ENCODE measurements at places on chromosomes 6 and 20.

DNA sequence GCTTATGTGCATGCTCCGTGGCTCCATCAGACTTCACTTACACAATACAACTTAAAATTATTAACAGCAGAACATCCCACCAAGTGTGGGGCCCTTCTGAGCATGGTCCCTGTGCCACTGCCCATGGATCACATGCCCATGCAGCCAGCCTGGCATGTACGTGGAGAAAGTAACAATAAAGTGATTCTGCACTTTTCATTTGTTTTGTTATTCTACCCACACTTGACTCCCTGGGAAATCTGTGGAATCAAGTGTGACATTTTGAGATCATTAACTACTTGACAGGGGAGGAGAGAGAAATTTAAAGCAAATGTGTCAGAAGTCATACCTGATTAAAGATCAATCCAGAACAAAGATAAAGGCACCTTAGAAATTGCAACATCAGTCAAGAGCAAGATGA, 112.0 kb downstream of the ISM1 start:
- no peak for DNase-seq

DNA sequence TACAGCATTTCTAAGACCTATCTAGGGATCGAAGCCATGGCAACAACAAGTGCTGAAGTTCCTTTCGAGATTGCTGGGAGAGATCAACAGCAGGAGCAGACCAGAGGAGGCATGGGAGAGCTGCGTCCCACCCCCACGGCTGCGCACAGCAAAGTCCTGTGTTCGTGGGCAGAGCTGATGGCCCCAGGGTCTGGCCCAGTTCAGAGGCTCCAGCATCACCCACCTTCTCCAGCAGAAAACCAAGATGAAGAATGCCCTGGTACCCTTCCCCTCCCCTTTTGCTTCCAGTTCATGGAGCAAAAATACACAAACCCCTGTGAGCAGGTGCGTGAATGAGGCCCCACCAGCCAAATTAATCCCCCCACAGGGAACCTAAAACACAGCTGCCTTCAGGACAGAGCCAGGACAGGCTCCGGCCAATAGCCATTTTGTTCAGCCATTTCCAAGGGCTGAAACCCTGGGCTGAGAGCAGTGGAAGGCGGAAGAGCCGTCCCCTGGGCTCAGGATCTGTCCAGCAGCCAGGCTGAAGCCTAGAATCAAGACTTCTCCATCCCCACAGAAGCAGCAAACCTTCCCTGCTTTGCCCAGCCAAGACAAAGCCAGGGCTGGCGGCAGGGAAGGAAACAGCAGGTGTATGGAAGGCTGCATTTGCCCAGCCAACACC, 102.8 kb downstream of the PREX1 start:
- no peak for DNase-seq

GRCh38 chr6:44094403-44095242, 32.6 kb downstream of the MRPL14 start:
- DNase-seq: no peak

DNA sequence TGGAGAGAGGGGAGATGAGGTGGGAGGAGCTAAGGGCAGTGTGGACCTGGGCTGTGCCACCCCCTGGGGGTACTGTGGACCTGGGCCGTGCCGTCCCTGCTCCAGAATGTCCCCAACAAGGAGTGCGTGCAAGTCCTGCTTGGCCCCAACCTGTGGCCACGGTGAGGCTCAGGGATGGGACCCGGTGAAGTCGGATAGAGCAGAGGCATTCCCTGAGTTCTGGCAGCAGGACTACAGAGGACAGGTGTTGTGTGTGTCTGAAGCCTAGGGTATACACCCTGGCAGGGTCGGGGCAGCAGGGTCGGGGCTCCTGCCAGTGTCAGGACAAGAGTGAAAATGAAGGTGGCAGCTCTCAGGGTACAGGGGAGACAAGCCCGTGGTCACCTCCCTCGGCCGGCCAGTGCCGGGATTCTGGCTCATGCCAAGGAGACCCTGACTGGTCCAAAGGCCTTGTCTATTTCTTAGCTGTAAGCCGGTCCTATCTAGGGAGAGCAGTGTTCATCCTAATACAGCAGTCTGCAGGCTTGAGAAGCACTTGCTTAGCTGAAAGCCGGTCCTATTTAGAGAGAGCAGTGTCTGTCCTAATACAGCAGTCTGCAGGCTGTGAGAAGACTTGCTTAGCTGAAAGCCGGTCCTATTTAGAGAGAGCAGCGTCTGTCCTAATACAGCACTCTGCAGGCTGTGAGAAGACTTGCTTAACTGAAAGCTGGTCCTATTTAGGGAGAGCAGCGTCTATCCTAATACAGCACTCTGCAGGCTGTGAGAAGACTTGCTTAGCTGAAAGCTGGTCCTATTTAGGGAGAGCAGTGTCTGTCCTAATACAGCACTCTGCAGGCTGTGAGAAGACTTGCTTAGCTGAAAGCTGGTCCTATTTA, 95.9 kb downstream of the SMOC2 start:
- DNase-seq: no peak

DNA sequence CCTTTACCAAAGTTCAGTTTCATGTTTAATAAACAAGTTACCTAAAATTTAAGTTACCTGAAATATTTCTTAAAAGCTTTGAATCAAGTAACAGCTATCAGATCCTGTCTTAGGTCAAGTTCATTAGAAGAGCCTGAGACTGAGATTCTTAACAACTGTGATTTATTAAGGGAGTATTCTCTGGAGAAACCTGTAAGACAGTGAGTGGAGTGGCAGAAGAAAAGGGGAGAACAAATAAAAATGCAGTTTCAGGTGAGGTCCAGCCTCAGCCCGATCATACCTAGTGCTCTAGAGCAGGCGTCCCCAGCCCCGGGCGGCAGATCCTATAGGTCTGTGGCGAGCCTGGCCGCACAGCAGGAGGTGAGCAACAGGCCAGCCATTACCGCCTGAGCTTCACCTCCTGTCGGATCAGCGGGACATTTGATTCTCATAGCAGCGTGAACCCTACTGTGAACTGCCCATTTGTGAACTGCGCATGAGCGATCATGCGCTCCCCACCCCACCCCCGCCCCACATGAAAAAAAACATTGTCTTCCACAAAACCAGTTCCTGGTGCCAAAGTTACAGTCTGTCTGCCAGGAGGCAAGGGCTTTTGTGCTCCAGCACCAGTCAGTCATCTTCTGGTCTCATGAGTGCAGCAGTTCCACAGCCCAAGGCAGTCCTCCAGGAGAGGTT, 59.2 kb upstream of the ADGRB3 start:
- DNase-seq: no peak

GRCh38 chr6:145199961-145200360, 535.4 kb downstream of the EPM2A start:
- DNase-seq: no peak

DNA sequence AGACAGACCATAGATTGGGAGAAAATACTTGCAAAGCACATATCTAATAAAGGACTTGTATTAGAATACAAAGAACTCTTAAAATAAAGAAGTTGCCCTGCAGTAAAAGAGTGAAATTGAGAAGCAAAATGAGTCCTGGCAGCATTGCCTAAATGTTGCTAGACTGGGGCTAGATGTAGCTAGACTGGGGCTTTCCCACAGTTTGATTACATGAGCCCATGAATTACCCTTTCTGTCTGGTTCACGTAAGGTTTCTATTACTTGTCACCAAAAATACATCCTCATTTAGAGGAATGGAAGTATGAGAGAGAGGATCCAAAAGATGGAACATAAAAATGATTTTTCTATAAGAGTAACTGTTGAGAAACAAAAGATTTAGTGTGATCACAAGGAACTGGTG, 57.6 kb upstream of the CCDC28A start:
- DNase-seq: no peak

DNA sequence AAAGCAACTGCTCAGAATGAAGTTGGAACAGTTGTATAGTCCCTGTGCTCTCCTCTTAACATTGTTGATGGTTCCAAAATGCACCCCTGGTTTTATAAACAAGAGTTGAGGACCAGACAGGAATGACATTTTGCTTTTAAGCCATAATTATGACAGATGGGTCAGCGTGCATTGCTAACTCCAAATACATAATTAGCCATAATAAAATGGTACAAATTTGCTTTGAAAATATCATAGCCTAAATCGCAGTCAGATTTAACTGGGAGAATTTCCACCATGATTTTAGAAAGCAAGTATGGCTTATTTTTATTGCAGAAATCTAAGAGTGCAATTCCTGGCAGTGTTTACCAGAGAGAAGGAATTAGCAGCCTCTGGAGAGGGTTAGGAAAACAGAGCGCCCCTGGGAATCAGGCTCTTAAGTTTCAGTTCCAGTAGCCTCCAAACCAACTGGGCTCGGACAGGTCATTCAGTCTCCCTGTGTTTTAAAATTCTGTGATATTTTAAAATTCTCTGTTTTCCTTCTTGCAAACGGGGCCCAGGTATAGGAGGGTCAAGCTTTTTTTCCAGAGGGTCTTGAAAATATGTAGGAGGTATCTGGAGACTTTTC, 302.3 kb downstream of the TBC1D7 start:
- no peak for DNase-seq

GRCh38 chr20:5991623-5992441, 41.4 kb downstream of the MCM8 start:
- no peak for DNase-seq

DNA sequence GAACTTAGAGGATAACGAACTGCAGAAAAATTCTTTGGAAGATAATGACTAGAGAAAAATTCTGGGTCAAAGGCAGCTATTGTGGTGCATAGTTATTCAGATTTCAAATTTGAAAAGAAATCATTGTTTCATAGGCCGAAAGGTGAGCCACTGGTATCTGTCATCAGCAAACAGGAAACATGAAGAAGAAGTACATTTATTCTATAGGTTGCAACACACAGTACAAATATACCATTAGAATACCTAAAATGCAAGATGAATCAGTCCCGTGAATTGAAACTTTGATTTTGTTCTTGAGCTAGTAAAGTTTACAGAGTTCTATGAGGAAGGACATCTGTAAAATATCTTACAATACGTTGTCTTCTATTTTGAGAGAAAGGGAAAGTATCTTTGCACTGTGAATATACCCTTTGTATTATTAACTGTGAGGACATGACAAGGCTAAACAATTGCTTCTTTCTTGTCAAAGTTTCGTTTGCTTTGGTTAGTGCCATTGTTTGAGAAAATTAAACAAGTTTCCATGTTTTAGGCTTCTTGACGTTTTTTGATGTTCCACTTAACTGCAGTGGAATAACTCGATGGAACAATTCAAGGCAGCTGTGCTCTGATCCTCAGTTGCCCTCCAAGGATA, 84.7 kb downstream of the HDGFL1 start:
- DNase-seq: no peak

- DNase-seq: peak; percentile 92
Measured at GRCh38 chr20:34558320-34559218, at the start of gene MAP1LC3A. Gene MAP1LC3A (plus strand): TSS chr20:34558718. CDS start chr20:34558869, 151 bp downstream.

GRCh38 chr20:2659547-2659946, 4.5 kb downstream of the IDH3B start:
- no peak for DNase-seq

DNA sequence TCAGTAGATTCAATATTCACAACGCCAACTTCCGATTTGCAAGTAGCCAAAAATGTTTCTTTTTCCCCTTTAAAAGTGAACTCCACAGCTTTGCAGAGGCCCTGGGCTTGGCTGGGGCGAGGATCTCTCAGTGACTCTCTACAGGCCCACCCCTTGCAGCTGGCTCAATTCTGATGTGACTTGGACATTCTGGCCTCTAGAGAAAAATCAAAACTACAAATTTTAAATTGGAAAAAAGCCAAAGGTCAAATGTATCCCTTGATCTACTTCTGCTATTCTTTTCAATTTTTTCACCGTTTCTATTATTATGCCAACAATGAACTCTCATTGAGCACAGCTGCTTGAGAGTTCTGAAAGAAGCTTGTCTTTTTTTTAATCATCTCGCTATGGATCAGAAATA, 245.9 kb upstream of the HS3ST5 start:
- no peak for DNase-seq
